ENCODE measurements at places on chromosomes 7 and 10.

- no peak for DNase-seq
These were observed 17.2 kb downstream of the TSPAN13 start for GRCh38 chr7:16770657-16771329.

DNA sequence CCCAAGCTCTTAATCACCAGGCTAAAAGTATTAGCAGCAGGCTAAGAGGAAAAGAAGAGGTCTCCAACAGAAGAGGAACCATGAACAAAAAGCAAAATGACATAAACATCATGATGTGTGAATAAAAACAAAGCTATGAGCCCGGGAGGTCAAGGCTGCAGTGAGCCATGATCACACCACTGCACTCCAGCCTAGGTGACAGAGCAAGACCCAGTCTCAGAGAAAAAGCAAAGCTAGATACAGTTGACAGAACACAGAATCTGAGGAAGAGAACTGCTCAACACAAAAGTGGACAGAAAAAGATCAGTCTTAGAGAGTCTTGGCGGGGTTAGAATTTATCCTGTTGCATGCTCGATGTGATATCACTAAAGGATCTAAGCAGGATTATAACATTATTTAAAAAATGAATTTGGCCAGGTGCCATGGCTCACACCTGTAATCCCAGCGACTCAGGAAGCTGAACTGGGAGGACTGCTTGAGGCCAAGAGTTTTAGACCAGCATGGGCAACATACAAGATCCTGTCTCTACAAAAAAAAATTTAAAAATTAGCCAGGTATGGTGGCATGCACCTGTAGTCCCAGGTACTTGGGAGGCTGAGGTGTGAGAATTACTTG is 37.5 kb downstream of the NT5C2 start:
- DNase-seq = no peak

- no peak for DNase-seq
These were observed 2.8 kb upstream of the R3HCC1L start for GRCh38 chr10:98131619-98132018.

GRCh38 chr10:21281765-21282484 is 243.6 kb downstream of the SKIDA1 start:
- no peak for DNase-seq

DNA sequence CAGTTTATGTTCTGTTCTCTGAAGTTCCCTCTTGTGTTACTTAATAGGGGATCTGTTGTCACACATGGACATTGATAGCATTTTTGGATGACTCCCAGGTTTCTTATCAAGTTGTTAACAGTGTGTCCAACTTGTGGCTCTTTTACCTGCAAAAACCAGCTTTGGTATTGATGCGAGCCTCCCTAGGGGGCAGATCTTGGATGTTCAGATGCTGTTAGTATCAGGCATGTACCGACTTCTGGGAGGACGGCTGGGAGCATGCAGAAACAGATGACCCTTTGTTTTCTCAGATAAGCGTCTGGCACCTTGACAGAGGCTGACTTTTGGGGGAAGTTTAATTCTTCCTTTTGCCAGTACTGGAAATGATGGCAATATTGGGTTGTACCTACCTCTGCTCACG is 2.2 kb downstream of the PLPP4 start:
- DNase-seq = no peak

- no peak for DNase-seq
These were observed 78.9 kb downstream of the ADAM12 start for GRCh38 chr10:126309228-126309883.

- peak; percentile 47 for DNase-seq
These were observed 117.4 kb upstream of the PFKP start for GRCh38 chr10:2949948-2950354.

GRCh38 chr7:69599286-69599954 is 1.1 kb downstream of the AUTS2 start:
- no peak for DNase-seq

- no peak for DNase-seq
These were observed 511.2 kb upstream of the KLF6 start for GRCh38 chr10:4296161-4296560.

DNA sequence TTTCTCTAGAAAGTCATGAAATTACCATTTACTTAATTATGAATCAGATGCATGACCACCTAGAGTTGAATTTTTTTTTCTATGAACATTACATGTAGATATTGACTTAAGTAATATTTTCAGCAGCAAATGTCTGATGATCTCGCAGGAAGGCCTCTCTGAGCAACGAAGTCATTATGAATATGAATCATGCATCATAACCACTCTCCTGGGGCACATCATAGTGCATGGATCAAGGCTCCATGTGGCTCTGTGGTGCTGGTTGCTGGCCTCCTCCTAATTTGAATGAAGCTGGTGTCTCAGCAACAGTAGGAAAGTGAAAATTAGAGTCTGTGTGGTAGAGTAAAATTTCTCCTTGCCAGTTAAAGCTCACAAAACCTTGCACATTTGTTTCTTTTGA is 121.4 kb upstream of the INHBA start:
- no peak for DNase-seq

DNA sequence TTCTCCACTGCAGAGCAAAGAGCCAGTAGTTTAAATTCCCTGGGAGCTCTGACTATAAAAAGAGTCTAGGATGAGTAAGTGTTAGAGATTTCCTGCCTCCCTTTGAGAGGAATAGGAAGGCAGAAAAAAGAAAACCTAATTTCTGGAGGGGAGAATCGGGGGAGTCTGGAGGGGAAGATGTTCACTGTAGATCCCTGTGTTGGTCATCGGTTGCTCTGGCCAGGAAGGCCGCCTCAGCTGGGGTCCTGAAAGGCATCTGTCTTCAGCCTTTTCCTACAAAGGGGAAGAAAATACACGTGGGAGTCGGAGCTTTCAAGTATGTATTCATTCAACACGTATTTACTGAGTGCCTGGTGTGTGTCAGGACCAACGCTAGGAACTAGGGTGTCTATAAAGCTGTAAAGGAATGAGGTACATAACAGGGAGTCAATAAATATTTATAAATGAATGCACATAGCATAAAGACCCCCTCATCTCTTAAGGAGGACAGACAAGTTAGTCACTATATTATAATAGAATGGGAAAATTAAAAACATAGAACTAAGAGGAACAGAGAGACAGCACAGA is 101.1 kb downstream of the ICA1 start:
- DNase-seq = no peak

DNA sequence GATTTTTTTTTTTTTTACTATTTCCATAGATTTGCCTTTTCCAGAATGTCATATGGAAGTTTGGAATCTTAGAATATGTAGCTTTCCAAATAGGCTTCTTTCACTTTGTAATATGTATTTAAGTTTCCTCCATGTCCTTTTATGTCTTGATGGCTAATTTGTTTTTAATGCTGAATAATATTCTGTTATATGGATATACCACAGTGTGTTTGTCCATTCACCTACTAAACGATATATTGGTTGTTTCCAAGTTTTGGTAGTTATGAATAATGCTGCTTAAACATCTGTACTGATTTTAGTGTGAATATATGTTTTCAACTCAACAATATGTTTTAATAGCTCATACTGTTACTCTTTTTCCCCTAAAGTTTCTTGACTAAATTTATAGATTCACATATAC is 669.8 kb upstream of the PCDH15 start:
- no peak for DNase-seq

DNA sequence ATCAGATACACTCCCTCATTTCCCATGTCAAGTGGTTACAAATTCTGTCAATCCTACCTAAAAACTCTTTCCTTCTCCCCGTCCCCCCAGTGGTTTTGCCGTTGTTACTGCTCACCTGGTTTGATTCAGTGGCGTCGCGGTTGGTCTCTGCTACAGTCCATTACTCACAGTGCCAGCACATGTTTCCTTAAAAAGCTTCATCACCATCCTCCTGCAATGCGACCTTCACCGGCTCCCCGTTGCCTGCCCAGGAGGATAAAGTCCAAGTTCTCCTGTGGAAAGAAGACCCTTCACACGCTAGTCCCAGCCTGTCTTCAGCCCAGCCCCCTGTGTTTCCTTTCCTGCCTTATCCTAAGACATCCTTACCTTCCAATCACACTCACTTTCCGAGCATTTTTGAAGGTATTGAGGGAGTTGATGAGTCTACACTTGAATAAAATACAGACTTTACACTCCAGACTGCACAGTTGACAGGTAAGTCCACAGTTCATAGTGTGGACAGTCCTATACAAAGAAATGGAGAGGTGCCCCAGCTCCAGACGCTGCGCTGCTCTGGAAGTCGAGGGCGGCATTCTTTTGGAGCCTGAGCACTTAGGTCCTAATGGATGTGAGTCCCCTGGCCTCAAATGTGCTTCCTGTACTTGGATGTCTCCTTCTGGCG is 3.4 kb upstream of the LARP4B start:
- no peak for DNase-seq

DNA sequence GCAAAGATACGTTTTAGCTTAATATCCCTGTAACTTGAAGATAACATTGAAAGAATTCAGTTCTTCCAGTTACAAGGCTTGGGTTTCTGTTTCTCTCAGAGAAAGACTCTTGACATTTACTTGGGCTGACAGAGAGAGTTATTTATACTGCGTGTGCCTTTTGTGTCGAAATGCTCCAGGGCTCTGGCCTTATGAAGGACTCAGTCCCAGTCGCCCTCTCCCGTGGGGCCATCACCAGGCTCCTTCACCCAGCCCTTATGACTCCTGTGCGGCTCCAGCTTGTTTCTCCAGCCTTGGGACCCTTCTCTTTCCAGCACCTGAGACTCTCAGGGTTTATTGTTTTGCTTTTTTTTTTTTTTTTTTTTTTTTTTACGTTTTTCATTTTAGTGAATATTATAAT is 242.3 kb upstream of the DKK1 start:
- no peak for DNase-seq

DNA sequence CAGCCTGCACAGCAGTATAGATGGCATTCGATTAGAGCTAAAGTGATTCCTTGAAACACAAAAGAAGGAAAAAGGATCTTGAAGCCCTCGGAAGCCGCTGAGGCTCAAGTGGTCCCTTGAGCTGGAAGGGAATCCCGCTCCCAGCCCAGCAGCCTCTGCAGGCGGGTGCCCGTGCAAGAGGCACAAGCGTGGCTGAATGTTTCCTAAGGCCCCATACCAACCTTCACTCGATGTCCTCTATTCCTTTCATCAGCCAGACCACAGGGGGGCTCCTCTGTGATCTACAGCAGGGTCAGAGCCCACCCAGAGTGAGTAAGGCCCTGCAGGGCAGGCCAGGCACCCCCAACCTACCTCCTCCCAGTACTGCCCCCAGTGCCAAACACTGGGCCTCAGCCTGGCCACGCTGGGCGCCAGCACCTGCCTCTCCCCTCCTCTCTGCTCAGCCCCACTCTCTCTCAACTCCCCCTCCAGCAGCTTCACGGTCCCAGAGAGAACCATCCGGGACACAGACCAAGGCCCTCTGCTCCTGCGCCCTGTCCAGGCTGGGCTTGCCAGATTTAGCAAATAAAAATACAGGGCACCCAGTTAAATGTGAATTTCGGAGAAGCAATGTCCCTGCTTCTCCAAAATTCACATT is 30.5 kb downstream of the EBF3 start:
- DNase-seq = no peak
